ENCODE measurements at places on chromosomes 2 and 18.

DNA sequence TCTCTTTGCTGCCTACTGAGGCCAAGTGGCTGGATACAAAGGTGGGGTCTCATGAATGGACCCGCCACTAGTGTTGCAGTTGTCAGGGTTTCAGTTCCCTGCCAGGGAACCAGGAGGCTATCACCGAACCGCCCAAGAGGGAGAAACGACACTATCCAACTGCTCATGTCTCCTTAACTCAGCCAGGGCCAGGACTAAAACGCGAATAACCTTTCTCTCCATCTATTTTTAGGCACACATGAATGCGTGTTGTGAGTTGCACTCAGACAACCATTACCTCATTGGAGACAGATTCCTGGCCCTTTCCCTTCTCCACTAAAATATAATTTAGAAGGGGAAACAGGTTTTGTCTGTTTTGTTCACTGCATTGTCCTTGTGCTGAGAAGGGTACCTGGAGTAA is 559.5 kb downstream of the SOCS6 start:
- no peak for DNase-seq

DNA sequence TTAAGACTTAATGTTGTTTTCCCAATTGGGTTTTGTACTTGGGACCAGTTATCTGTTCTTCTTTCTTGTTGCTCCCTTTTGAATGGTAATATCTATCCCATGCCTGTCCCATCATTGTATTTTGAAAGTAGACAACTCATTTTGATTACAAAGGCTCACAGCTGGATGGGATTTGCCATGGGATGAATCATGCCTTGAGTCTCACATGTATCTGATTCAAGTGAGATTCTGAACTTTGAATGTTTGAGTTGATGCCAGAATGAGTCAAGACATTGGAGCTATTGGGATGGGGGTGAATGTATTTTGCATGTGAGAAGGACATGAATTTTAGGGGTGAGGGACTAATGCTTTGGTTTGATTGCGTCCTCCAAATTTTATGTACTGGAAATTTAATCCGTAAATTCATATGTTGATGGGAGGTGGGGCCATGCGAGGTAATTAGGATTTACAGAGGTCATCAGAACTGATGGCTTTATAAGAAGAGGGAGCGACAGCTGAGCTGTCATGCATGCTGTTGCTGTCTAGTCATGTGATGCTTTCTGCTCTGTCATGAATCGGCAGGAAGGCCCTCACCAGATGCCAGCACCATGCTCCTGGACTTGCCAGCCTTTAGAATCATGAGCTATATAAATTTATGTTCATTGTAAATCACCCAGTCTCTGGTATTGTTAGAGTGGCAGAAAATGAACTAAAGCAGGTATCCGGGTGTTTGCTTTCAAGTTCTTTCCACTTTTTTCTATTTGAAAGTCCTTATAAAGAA is 741.3 kb upstream of the RAB6C start:
- DNase-seq: no peak

GRCh38 chr2:86176597-86176996 is 18.7 kb downstream of the IMMT start:
- no peak for DNase-seq

DNA sequence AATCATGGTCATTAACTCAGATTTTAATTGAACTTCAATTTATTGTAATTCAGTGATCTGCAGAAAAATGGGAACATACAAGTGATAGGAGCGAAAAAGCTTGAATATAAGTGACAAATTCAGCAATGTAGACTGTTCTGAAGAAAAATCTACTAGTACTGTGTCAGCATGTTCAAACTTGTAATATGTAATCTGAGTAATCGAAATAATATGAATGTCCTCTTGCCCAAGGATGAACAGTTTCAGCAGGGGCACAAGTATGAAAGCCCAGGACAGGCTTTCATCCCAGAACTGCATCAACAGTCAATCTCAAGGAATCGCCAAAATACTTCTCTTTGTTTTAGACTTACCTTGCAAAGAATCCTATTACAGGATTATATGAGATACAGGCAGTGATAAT is 1110.5 kb downstream of the LRP1B start:
- no peak for DNase-seq

DNA sequence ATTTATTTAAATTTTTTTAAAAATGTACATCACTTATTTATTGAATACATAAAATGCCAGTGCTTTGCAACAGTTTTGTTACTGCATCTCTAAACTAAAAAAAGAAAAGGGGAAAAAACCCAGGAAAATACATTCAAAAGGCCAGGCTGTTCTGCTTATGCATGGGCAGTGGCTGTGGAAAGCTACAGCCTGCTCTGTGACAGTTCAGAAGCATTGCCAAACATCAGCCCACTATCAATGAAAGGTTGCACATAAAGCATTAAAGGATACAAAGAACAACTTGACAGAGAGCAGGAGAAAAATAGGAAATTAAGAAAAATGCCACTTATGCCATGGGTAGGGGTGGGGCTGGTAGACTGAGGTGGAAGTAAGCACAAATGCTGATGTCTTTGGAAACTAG is 128.2 kb downstream of the FIGN start:
- DNase-seq: no peak

DNA sequence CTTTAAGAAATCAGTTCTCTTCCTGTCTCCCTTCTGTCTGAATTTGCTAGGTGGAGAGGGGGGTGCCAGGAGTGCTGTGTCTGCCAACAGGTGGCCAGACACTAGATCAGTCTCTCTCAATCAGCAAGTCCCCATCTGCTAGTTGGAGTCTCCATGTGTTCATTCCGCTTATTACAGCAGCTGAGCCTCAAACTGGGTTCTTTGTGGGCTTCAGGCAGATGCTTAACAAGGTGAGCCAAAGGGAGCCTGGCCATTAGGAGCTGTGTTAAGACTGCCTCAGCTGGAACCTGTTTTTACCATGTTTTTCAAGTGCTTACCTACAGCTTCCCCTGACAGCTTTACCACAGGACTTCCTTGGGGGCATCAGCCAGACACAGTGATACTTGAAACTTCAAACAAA is 401.9 kb downstream of the LRP1B start:
- DNase-seq: no peak

- peak; percentile 7 for DNase-seq
Measured at GRCh38 chr2:172554352-172555271, 1.3 kb upstream of the PDK1 start.

DNA sequence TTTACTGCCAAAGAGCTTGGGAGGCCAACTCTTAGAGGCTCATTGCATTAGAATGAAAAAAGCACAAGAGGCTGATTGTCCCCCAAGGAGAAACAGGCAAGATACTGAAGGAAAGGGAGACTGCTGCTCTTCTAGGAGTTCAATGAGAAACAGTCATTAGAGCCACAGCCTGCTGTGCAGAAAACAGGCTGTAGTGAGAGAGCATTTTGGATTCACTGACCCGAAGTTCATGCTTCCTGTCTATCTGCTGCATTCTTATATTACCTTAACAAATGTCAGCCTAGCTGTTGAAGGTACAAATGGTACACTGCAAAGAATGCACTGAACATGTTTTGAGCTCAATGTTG is 423.3 kb downstream of the SETBP1 start:
- no peak for DNase-seq

GRCh38 chr18:39485696-39486095 is 1920.1 kb upstream of the CELF4 start:
- no peak for DNase-seq

GRCh38 chr2:119119999-119120756 is 38.4 kb downstream of the C1QL2 start:
- DNase-seq: no peak

All from stimulated activated CD4-positive, alpha-beta T cell treated with anti-CD3 and anti-CD28 coated beads, TNF-alpha, amount 100 ng/mL, for 24 hours (primary cell).